ENCODE measurements at places on chromosomes 4 and X. TPM values are rescaled to one million over a fixed set of nuclear protein-coding genes. Genes with fewer than 3 reads are reported as not detected.

SCML2 gene
- total RNA-seq, result 7.4 TPM

RAB33A gene
- 0.13 TPM for total RNA-seq

ADH1C gene
- total RNA-seq, result not detected

SASH3 gene
- total RNA-seq, result not detected

ING2 gene
- total RNA-seq, result 9.8 TPM

PPEF1 gene
- 0.89 TPM for total RNA-seq

KIT gene
- total RNA-seq, result 0.02 TPM

PABPC1L2A gene
- not detected for total RNA-seq

OTC gene
- not detected for total RNA-seq

RNF212 gene
- total RNA-seq, result 2.8 TPM

Data from A549 treated with Hydrocortisone at 1 μM for 4 hours (cell line).